ENCODE measurements at places on chromosomes 4 and X.
A peak's percentile ranks its signal among the peaks of the same experiment; 100 is the strongest.

- no peak for DNase-seq
Observed at GRCh38 chrX:110086162-110086915, 83.4 kb downstream of the TMEM164 start.

- no peak for DNase-seq
Observed at GRCh38 chr4:4526401-4526800, 15.4 kb downstream of the STX18 start.

GRCh38 chr4:70749313-70749712 is 27.5 kb downstream of the RUFY3 start:
- DNase-seq: no peak

DNA sequence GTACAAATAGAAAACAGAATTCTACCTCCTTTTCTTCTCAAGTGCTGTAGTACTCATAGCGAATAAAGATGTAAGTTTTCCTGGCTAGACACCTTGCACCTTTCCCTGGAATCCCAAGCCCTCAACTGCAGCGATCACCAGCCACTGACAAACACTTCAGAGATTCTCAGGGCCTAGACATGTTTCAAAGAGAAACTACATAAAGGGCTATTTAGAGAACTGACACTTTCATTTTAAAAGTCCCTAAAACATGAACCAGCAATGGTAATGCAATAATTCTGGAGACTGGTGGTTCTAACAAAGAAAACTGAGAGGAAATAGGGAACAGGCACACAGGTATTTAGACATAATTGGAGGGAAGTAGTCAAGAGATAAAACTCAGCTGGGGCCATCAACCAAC is 35.7 kb downstream of the FANCB start:
- DNase-seq: no peak

GRCh38 chr4:14375816-14376215 is 626.5 kb upstream of the CPEB2 start:
- no peak for DNase-seq

DNA sequence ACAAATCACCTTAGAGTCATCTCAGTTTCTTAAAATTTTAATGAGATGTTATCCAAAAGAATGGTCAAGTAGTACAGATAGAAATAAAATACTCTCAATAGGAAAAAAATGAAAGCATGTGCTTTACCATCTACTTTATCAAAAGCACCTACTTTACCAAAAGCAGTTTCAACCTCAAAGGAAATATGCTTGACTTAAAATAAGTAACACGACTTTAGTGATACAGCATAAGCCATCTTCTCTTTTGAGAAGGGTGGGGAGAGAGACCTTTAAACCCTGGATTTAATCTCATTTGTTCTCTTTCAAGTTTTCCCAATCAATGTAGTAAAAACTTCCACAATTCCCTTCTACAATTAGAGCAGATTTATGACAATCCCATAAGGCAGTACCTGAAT is 26.5 kb downstream of the OTUD4 start:
- DNase-seq: no peak

DNA sequence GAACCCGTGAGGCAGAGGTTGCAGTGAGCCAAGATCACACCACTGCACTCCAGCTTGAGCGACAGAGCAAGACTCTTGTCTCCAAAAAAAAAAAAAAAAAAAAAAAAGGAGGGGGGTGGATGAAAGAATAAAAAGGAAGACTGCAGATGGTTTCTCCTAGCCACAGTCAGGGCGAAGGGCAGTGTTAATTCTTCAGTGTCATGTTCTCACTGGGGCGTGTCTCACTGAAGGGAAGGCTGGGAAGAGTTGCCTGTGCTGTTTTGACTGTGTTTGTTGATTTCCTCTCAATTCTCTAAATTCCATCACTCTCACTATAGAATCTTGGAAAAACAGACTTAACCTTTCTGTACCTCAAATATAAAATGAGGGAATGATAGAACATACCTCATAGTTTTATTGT is 71.6 kb upstream of the DHX15 start:
- no peak for DNase-seq

GRCh38 chrX:114717921-114718320 is 134.0 kb downstream of the HTR2C start:
- DNase-seq: peak; percentile 13

DNA sequence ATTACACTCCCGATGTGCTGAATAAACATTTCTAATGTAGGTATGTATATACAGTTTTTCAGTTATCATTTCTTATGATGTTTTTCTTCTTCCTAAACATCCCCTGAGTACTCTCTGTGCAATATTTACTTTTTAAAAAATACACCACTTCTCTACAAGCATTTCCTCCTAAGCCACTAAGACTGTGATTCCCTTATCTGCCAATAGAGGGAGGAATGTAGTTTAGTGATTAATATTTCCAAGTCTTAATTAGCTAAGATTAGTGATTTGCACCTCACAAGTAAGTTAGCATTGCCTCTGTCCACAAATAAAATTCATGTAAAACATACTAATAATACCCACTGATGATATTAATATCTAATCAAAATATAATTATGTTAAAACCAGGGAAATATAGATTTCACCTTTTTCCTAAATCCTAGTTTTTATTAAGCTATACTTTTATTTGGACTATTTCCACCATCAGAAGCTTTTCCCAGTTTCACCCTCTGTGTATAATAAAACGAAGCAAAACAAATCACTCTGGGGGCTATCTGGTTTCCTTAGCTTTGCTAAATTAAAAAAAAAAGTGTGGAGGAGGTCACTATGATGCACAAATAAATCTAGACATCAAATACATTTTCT is 909.1 kb downstream of the FAT4 start:
- DNase-seq: peak; percentile 9

DNA sequence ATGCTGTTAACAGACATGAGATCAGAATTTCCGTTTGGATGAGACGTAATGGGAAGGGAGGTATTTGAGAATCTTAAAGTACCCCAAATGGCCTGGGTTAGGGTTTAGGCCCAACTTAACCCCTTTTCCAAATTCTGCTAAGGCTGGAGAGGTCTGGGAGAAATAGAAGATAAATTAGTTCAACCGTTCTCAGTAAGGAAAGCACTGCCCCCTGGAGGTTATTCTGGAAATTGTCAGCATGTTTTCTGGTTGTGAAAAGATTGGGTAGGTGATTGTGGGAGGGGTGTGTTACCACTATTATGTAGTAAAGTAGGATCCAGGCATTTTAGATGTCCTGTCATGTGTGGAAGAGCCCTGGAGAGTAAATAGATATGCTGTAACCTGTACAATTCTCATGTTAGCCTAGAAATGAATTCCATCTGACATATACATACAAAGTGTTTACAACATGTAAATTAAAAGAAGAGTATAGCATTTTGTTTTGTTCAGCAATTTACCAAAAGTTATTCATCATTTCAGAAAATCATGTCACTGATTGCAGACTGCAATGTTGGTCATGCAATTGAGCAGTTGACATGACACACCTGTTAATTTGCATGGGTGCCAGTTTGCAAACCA is 26.8 kb upstream of the GRXCR1 start:
- peak; percentile 46 for DNase-seq

- DNase-seq: no peak
Observed at GRCh38 chrX:48071064-48071985, at the start of gene ZNF630. ZNF630 (minus strand) TSS chrX:48071640; CDS start chrX:48066886, 4,754 bp downstream.

DNA sequence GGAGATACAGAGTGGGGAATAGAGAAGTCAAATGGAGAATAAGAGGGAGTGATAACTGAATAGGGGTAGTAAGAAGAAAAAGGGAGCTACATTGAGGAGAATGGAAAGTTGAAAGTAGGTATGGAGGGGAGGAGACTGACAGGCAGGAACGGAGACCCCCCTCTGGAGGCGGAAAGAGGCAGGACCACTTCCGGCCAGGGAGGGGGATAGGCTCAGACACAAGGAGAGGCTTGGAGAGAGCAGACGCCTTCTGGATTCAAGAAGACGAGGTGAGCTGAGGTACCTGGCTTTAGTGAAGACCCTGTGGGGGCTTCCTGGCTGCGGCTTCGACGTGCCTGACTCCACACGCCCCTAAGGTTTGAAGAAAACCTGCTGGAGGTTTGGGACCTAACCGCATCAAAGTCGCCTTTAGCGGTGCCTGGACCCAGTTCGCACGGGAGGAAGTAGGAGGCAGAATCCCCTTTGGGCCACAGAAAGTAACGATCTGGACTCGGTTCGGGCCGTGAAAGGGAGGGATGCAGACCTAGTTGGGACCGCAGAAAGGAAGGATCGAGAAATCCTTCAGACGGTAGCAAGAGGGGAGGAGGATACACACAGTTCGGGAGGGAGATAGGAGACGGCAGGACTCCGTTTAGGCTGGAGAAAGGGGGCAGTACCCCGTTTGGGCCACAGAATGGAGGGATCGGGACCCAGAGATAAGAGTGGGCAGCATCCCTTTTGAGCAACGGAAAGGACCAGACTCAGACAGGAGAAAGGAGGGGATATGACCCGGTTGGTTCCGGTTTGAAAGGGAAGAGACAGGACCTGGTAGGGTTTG is at the start of gene TRO:
Gene TRO (plus strand): TSS at position 215 of the 817 bp plus-strand sequence. CDS start 1,423 bp downstream, outside the sequence.
- DNase-seq: no peak

GRCh38 chr4:118373614-118374255 is 20.9 kb upstream of the PRSS12 start:
- DNase-seq: no peak

DNA sequence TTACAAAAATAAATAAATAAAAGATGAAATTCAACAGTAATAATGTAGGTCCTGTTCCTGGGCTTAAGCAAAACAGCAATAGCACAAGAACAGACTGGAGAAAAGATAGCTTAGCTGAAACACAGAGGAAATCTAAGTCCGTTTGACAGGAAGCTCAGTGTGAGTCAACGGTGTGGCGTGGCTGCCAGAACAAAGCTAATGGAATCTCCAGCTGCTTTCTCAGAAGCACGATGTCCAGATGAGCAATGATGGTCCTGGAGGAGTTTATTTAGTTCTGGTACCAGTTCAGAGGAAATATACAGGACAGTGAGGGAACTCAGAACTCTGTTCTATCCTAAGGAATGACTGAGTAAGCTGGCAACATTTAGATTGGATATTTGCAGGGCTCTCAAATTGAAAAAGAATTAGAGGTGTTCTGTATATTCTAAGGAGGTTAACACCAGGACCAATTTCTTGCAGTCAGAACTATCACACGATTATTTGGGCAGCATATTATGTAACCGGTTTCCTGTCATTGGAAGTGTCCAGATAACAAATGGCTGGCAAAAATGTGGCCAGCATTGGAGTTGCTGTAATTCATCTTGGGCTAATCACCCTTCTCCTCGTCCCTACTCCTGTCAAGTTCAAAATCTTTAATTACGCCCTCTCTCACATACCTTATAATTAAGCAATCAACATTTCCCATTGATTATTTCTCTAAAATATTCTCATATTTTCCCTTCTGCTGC is 12.7 kb downstream of the GAB3 start:
- no peak for DNase-seq

DNA sequence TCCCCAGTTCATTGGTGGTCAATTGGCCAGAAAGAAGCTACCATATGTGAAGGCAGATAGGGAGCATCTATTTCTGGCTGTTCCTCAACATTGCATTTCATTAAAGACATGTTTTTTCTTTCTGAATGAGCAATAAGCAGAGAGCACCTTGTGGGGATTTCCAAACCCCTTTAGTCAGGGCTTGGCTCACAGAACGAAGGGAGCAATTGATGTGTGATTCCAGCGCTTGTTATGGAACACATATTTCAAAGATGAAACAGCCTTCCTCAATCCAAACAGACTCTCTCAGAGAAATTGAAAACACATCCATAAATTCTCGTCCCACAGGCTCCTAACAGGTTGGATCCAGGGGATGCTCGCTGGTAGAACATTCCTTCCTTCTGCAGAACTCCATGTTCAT is 84.1 kb downstream of the CLCN4 start:
- no peak for DNase-seq

GRCh38 chr4:151250706-151251105 is 26.3 kb upstream of the PRSS48 start:
- DNase-seq: no peak

GRCh38 chrX:135308345-135308855 is 880 bp upstream of the ETDC start:
- DNase-seq: peak; percentile 30

DNA sequence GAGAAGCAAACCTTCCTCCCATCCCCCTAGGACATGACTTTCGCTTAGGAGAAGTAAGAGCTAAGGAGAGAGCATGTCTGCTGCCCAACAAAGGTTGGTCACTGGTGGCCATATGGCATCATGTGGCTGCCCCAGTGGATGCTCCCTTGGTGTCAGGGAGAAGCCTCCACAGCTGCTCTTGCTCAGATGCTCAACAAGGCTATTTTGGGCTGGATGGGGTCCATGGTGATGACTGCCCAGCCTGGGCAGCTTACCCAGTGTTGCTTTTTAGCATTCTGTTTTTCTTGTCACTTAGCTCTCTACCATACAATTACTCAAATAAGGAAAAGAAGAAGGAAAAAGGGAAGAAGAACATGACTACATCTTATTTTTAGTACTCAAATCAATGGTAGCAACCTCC is 48.9 kb upstream of the PPARGC1A start:
- DNase-seq: no peak

GRCh38 chr4:177974461-177974860 is 532.2 kb upstream of the AGA start:
- DNase-seq: no peak

DNA sequence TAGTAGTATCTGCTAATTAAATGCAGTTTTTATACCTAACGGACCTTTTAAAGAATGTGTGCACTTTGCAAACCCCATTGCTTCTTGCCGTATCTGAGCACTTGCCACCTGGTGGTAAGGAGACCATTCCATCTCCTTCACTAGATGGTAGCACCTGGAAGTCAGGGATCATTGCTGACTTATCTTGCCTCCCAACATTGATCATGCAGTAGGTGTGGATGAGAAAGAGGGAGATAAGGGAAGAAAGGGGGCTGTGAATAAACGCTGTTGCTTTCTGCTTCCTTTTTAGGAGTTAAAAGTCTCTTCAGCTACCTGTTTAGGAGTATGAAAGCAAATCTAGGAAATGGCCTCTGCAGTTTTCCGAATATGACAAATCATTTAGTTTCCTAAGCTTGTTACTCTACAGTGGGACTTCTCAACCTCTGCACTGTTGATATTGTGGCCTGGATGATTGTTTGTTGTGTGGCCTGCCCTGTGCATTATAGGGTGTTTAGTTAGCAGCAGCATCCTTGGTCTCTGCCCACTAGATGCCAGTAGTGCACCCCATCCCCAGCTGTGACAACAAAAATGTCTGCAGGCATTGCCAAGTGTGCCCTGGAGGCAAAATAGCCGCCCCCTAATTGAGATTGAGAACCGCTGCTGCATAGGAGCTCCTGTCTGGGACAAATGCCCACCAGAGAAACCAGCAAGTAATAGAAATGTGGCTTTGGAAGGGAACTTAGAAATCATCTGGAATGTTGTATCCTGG is 38.8 kb downstream of the GAB1 start:
- DNase-seq: peak; percentile 60

GRCh38 chr4:81179326-81179725 is 35.7 kb downstream of the PRKG2 start:
- DNase-seq: no peak

GRCh38 chr4:27836523-27836922 is 975.9 kb downstream of the STIM2 start:
- DNase-seq: no peak

GRCh38 chr4:47315346-47315745 is 148.2 kb downstream of the COMMD8 start:
- DNase-seq: no peak
